ENCODE measurements at places on chromosomes 11 and 22.

- DNase-seq, result peak; percentile 58
These were observed 33.8 kb downstream of the OR2AG2 start for GRCh38 chr11:6737872-6738466.

DNA sequence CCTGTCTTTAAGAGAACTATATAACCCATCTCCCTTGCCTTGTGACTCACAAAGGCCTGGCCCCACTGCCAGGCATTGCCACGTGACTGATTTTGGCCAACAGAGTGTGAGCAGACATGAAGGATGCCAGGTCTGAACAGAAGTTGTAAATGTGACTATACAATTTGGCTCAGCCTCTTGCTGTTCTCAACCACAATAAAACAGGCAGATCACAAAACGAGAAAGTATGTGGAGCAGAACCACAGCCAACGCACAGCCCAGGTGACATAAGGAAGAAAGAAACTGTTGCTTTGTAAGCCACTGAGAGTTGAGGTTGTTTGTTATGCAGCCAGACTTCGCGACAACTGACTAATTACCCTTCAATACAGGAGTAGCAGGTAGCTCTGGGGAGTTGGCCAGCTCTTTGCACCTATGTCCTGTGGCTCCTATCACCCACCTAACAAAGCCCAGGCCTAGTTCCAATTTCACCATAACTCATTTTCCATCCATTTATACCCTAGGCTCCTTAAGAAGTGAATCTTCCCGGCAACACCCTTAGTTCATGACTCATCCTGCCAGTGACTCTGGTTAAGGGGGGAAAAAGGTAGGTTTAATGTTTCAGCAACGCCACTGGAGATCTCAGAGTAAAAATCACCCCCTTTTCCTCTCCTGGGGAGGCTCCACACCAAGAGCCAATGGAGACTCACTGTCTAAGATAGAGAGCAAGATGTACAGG lies 53.7 kb downstream of the GALNT18 start:
- no peak for DNase-seq

DNA sequence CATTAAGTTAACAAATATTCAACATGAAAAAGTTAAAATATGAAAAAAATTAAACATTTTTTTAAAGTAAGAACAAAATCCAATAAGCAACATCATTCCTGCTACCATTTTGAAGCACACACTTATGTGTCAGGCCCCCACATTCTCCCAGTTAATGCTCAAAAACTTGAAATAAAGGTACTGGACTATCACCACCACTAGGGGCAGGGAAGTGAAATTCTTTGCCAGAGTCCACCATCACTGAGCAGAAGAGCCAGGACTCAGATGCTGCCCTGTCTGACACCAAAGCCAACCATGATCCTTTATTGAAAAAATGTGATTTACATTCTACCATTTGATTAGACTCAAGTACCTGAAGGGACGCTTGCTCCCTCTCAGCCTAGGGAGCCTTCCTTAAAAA lies 39.1 kb downstream of the PITPNB start:
- DNase-seq, result no peak

DNA sequence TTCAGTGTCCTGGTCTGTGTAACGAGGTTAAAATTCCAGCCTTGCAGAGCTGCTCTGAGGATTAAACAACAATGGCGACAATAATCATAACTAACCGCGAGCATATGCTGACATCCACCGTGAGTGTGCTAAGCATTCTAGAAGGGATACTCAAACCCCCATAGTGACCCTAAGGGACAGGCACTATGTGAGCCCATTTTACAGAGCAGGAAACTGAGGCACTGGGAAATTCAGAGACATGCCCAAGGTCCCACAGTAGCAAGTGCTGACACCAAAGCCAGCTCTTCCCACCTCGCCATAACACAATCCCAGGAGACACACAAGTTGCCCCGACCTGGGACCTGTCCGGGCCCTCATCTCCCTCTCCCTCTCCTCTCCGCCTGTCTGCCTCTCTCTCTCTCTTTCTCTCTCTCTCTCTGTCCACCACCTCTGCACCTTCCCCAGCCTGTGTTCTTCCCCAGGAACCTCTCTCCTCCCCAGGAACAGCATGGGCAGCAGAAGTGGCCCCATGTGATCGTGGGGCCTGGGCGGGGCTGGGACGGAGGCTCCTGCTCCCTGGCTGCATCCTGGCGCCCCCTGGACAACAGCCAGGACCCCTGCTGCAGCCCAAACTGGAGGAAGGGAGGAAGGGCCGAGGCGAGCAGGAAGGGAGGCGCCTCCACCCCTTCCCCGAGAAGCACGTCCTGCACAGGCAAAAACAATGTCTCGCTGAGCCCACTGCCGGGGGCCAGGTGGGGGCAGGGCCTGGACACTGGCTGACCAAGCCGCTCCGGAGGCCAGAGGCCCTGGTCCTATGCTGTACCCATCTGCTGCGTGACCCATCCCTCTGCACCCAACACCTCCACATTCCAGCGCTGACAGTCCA lies 14.8 kb upstream of the MFNG start:
- DNase-seq, result no peak

DNA sequence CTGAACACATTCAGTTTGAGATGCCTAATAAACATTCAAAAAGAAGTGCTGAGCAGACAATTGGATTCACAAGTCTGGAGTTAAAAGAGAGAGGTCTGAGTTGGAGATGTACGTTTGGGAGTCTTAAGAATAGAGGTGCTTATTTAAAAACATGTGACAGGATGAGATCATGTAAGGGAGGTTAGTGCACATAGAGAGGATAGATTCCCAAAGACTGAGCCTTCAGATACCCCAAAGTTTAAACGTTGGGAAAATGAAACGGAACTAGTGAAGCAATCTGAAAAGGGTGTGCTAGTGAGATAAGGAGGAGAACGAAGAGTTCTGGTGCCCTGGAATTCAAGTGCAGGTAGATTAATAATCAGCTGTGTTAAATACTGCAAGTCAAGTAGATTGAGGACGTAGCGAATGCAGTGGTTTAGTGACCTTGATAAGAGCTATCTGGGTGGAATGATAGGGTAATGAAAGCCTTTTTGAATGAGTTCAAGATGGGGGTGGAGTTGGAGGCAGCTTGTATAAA lies 63.7 kb downstream of the HIPK3 start:
- DNase-seq, result no peak

- DNase-seq, result no peak
These were observed 371.5 kb downstream of the NXPE2 start for GRCh38 chr11:115049796-115050195.

DNA sequence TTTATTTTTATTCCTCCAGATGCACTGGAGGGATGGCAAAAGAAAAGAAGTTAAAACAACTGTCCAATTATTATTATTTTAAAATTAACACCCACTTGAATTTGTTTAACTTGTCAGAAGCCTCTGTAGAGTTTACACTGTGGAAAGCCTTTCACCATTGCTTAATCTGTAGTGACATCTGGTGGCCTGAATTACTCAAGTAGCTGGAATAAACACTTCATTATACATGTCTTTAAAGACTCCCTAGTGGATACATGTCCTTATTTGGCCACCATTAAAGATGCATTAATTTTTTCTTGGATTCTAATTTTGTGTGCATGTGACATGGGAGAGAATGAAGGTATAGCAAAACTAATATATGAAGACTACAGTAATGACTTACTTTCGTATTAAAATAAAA lies 1496.5 kb downstream of the FAM181B start:
- DNase-seq, result no peak

GRCh38 chr11:88266919-88267318 lies 70.6 kb downstream of the CTSC start:
- DNase-seq, result no peak

- no peak for DNase-seq
These were observed 824 bp upstream of the CBX6 start for GRCh38 chr22:38872831-38873248.

DNA sequence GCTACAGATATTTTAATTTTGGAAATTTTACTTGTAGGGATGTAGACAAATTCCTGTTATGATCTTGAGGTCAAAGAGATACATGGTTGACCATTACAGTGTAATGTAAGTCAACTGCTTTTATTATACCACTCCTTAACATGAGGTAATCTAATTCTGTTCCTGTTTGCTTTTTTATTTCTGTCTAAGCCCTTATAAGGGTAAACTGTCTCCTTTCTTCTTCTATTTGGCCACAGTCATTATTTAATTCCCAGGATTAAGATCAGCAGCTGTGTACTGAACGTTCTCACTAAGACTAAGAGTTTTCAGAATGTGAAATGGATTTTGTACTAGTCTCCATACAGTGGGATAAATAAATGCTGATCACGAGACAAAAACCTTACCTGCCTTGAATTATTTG lies 32.8 kb downstream of the C2CD3 start:
- no peak for DNase-seq

GRCh38 chr11:12979928-12980689 lies 29.0 kb upstream of the RASSF10 start:
- no peak for DNase-seq

GRCh38 chr11:19558189-19558986 lies 154.2 kb upstream of the NAV2 start:
- DNase-seq, result no peak

DNA sequence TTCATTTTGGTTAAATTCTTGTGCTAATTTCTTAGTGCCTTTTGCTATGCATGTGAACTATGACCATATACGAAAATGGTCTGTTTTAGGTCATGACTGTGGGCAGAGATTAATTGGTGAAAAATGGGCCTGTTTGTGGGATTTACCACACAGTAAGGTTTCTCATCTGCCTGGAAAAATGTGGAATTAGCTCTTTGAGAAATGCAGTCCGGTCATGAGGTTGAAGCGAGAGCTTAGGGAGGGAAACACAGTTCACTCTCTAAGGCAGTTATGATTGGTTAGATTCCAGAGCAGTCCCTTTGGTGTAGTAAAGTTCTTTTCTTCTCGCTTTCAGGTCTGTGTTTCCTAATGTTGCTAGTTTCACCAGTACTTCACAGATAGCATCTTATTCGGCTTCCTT lies 1.2 kb upstream of the PDE3B start:
- no peak for DNase-seq

GRCh38 chr11:42205518-42205917 lies 746.1 kb upstream of the LRRC4C start:
- no peak for DNase-seq

DNA sequence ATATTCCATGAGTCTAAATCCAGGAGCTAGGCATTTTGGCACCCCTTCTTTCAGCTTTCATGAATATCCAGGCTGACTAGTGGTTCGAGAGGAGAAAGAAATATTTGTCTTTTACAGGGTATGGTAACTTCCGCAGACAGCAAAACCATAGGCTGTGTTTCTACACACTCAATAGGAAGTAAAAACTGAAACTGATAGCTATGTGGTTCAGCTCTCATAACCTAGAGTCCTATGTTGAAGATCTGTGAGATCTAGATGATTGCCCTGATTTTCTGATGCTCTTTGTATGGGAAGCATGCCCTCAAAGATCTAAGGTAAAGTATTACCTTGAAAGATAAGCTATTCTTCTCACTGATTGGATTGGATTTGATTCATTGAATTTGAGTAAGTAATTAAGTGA lies 118.3 kb downstream of the CD44 start:
- no peak for DNase-seq

- no peak for DNase-seq
These were observed 453.5 kb downstream of the MIAT start for GRCh38 chr22:27110665-27111451.

GRCh38 chr11:93236741-93237675 lies 39.2 kb upstream of the SLC36A4 start:
- no peak for DNase-seq

Data from stimulated activated CD4-positive, alpha-beta T cell treated with anti-CD3 and anti-CD28 coated beads, Interleukin-2, amount 100 ng/mL, for 24 hours (primary cell).